ENCODE measurements at places on chromosomes 16 and 17.
A peak's percentile ranks its signal among the peaks of the same experiment; 100 is the strongest.

GRCh38 chr17:9220398-9221146 lies 199.3 kb downstream of the NTN1 start:
- no peak for DNase-seq

DNA sequence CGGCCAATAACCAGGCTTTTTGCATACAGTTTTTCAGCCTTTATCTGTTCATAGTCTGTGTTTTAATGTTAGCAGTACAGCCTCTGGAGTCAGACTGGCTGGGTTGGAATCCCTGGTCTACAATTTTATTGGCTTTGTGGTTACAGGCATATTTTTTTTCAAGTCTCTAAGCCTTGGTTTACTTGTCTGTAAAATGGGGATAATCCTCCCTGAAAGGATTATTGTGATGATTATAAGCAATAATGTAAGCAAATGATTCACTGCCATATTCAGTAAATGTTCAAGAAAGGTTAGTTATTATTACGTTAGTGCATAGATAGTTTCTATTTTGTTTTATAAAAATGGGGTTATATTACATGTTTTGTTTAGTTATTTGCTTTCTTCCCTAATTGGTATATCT lies 15.7 kb downstream of the COX10 start:
- no peak for DNase-seq

GRCh38 chr16:88387941-88388627 lies 5.3 kb downstream of the ZNF469 start:
- DNase-seq: no peak

DNA sequence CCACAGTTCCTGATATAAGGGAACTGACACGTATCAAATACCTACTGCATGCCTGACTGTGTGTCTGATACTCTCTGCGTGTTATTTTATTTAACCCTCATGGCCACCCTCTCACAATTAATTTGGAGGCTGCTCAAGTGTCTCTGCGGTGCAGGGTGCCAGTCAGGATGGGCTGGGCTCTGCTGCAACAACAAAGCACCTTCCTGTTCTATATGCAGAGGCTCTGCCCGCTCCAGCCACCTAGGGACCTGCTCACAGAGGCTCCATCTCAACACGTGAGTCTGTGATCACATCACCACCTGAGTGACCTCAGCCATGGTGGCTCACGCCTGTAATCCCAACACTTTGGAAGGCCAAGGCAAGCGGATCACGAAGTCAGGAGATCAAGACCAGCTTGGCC lies 87.1 kb downstream of the SLC39A11 start:
- no peak for DNase-seq

- DNase-seq: no peak
Observed at GRCh38 chr16:67286441-67287235, 7.3 kb downstream of the PLEKHG4 start.

DNA sequence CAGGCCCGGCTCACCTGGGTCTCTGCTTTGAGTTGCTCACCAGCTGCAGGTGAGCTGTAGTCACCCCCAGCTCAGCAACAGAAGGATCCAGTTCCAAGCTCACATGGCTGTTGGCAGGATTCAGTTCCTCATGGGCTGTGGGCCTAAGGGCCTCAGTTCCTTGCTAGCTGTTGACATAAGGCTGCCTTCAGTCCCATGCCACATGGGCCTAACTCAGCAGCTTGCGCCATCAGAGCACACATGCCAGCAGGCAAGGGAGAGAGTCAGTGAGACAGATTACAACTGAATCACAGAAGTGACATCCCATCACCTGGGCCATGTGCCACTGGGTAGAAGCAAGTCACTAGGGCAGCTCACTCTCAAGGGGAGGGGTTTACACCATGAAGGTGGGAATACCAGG lies 24.7 kb downstream of the PSMD7 start:
- no peak for DNase-seq

- no peak for DNase-seq
Observed at GRCh38 chr17:27408891-27409290, 47.4 kb upstream of the KSR1 start.

DNA sequence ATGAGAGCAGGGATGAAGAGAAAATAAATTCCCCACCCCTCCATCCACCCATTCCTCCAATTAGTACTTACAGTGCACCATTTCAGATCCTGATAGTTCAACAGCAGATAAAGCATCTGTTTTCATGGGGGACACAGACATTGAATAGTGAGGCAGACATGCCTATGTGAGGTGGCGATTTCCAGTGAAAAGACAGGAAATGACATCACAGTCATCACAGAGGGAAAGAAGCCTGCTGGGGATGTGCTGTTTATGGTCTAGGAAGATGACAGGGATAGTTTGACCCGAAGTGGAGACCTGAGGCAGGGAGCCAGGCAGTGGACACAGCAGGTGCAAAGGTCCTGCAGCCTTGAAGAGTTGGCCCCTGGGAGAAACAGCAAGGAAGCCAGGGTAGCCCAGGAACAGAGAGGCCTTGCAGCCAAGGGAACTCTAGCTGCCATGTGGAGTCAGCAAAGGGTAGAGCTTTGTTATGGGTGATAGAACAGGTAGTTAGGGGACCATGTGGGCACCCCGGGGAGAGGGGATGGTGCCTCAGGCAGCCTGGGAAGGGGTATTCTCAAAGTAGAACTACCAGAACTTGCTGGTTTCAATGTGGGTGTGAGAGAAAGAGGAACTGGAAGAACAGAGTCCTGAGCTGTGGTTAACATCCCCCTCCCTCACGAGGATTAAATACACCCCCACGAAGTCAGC lies 256.6 kb downstream of the CPPED1 start:
- DNase-seq: no peak

- no peak for DNase-seq
Observed at GRCh38 chr17:32143527-32143870, 1.2 kb downstream of the RHOT1 start.

DNA sequence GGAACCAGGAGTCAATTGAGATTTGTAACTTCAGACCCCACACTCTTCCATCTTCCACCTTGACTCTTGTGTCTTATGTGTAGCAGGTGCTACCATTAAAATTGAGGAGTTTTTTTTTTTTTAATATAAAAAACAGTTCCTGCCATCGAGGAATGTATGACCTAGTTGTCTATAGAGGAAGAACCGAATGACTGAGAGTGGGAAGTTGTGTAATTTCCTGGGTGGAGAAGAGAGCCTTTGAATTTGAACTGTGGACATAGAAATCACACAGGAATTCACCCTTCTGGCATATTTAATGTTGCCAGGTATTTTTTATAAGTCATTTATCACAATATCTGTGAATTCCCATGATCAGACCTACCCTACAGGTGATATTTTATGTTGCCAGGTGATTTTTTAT lies 22.0 kb downstream of the SP2 start:
- DNase-seq: no peak

DNA sequence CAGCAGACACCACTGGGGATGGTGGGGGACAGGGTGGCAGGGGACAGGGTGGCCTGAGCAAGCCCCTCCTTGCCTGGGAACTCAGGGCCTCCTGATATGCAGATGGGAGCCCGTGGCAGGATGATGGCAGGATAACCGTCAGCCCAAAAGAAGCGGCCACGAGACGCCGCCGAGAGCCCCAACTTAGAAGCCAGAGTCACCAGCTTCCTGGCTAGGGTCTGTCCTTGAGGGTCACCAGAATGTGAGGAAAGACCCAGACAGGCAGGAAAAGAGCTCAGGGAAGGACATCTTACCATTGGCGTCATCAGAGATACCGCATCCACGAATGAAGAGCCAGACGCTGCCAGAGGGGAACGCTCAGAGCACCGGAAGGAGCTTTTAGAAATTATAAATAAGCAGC lies 19.4 kb downstream of the RAB40C start:
- no peak for DNase-seq

DNA sequence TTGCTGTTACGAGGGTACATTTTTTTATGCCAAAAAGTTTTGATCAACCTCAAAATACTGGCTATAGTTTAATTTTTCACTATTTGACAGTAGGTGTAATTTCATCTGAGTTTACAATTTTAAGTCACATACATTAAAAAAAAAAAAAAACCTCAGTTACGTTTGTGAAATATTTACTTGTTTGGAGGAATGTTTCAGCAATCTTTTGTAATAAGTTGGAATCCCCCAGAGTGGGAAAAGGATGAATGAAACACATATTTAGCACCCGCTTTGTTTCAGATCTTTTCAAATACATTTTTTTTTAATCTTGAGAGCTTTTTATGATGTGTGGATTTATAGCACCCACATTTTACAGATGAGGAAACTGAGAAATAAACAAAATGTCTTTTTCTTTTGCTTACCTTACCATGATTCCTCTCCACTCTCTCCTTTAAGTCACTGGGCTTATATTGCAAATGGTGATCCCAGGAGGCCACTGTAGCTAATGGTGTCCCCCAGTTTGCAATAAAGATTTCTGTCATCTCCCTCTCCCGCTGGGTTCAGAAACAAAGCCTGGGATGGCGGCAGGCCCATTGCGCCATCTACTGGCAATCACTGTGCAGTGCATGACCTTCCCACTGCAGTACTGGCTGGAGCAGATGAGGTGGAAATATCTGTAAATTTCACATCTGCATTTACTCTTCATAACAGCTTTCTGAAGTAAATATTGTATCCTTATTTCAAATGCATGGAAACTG lies 27.7 kb downstream of the TBC1D3B start:
- peak; percentile 23 for DNase-seq

GRCh38 chr16:66422366-66422765 lies 4.7 kb upstream of the BEAN1 start:
- no peak for DNase-seq

GRCh38 chr17:80990921-80991644 lies 558 bp upstream of the CHMP6 start:
- no peak for DNase-seq

- no peak for DNase-seq
Observed at GRCh38 chr16:68636818-68637217, 8.3 kb upstream of the CDH3 start.

DNA sequence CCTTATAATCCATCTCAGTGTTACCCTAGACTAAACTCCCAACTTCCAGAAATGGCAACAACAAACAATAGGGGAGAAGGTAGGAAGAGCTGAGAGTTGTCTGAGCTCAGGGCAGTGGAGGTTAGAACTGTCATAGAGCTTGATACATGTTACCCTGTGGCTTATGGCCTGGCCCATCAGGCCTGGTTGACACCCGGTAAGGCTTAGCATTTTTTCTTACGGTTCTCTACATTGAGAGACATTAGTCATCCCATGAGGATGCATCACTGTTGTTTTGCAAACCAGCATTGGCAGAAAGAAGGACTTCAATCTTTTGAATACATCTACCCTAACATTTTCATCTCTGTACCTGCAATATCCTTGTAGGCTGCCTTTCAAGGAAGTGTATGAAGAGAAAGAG lies 226.6 kb downstream of the PHKB start:
- DNase-seq: no peak

DNA sequence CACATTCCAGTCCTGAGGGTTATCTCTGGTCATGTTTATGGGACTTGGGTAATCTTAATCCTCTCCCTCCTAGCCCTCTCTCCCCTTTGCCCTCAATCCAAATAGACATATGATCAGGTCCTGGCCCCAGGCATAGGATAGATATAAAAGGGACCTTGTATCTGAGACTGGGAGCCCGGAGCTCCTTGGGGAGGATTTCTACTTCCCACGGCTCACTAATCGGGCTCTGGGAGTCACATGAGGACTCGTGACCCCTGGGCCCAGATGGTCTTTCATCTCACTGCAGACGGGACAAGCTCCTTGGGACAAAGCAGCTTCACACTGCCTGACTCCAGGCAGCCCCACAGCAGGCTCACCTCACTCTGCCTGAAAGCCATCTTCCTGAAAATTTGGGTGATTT lies 57.8 kb upstream of the LYRM9 start:
- DNase-seq: no peak

DNA sequence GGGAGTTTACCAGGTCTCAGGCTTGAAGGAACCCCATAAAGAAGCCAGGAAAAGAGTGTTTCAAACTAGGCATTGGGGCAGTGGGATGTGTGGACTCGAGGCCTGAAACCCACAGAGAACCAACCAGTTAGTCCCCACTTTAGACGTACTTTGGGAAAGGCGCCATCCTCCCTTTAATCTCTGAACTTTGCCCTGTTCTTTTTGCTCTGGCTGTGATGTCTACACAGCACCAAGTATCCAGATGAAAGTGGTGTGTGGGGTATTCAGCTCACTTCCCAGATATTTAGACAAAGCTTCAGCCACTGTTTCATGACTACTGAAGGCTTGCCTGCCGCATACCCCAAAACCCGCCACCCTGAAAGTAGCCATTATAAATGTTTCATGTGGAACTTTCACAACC lies 116.9 kb upstream of the IRX5 start:
- DNase-seq: no peak

- no peak for DNase-seq
Observed at GRCh38 chr16:79365702-79366101, 234.8 kb downstream of the MAF start.

DNA sequence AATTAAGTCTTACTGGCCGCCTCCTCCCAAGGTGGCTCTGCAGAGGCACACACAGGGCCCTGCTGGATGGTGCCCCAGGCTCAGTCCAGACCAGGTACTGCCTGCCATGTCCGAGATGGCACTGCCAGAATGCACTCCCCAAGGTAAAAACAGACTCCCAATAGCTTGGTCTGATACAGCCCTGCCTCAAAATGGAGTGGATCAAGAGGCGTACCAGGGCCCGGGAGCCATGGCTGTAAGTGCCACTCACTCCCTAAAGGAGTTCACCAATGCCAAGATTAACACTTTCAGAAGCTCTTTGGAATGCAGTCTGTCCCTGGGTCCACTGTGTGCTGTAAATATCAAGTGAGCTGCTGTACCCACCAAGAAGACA lies 576 bp upstream of the MYO18A start:
- DNase-seq: no peak

DNA sequence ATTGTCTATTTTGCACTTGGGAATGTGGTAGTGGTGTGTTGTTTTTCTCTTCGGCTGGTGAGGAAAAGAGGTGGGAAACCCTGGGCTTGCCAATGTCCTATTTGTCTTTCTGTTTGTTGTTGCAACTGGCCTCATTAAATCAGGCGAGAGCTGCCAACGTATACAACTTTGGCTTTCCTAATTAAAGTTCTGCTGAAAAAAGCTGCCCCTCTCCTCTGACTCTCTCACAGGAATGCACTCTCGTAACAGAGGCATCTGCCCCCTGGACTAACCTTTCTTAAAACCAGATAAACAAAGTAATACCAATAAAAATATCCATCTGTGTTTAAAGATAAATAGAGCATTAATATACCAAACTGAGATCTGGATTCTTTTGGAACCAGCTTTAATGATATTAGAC lies 7.8 kb downstream of the CDRT15 start:
- no peak for DNase-seq
